CD4-positive, CD25-positive, alpha-beta regulatory T cell (primary cell): ENCODE measurements at places on chromosomes 5 and 9.

DNA sequence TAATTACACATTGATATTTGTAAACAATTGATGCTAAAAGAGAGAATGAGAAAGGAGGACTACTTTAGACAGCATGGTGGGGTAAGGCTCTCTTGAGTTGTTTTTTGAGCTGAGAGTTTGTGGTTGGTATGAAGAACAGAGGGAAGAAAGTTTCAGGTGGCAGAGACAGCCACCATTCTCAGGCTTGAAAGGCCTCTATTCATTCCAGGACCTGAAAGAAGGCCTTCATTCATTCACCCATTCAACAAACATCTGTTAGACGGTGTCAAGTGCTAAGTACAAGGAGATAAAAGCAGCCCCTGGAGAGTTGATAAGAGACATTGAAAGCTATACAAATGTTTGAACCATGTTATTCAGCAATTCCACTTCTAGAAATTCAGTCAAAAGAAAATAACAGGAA lies 21.7 kb upstream of the ADAM19 start:
- peak overlapping the region; percentile 44 for H3K27ac ChIP-seq
- DNase-seq: peak; percentile 48
- H3K27me3 ChIP-seq: no peaks in the 10 kb centered on the region
- H3K4me3 ChIP-seq: peak overlapping the region; percentile 0
- no peaks in the 10 kb centered on the region for H3K36me3 ChIP-seq

GRCh38 chr9:93117924-93118862 lies 15.9 kb downstream of the NINJ1 start:
- H3K27ac ChIP-seq: no peak overlapping the region
- no peak overlapping the region for H3K4me3 ChIP-seq
- H3K27me3 ChIP-seq: no peaks in the 10 kb centered on the region
- DNase-seq: no peak

DNA sequence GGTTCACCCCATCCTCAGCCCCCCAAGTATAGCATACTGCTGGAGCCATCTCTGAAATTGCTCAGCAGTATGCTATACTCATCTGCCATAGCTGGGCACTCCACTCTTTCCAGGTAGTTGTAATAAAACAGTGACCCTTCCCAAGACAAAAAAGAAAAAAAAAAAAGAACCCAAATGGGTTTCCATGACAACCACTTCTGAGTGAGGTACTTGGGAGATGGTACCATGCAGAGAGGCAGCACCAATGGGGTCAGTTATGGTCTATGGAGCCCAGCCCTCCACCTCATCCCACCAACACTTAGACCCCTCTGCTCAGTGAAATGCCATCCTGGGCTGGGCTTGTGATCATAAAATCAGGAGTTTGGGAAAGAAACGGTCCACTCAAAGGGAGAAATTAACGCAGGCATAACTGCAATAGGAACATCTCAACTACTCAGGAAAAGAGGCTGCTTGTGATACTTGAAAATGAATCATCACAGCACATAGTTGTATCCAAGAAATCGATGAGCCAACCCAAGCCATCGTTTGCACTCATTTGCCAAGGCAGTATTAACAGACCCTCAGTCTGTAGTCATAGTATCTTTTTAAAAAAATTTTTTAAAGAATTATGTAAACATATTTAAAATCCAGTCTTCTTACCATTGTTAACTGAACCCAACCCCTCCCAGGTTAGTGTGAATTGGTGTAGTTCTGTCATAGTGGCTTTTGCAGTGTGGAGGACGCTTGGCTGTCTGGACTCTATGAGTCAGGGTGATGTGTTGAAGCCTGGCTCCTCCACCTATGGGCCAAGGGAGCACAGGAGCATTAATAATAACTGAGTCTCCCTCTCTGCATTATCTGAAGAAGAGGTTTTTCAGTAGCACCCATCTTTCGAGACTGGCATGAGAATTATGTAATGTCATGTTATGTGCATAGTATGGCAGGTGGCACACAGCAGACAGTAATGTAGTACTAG lies 402.7 kb downstream of the SPOCK1 start:
- no peak overlapping the region for H3K27ac ChIP-seq
- H3K36me3 ChIP-seq: no peaks in the 10 kb centered on the region

DNA sequence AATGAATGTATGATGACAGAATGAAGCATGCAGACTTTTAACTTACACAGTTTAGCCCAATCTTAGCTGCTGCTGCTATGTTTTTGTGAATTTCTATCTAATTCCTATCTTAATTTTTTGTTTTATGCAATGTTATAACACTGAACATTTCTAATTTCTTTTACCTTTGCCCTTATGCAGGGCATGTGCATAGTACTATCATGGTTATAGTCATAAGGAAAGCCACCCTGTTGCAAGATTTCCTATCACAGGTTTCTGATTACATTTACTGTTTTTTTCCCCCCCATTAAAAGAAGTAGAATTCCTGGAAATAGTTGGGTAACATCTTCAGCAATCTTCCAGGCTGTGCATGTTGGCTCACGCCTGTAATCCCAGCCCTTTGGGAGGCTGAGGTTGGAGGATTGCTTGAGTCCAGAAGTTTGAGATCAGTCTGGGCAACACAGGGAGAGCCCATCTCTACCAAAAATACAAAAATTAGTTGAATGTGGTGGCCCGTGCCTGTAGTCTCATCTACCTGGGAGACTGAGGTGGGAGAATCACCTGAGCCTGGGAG lies 164.4 kb downstream of the KDM4C start:
- H3K27me3 ChIP-seq: no peaks in the 10 kb centered on the region
- no peak overlapping the region for H3K27ac ChIP-seq
- no peak overlapping the region for H3K4me3 ChIP-seq
- no peak for DNase-seq
- H3K36me3 ChIP-seq: peaks cover 13% of the 10 kb centered on the region

GRCh38 chr5:117812861-117813260 lies 1175.5 kb downstream of the DTWD2 start:
- H3K27ac ChIP-seq: no peak overlapping the region
- DNase-seq: no peak
- no peaks in the 10 kb centered on the region for H3K36me3 ChIP-seq
- no peaks in the 10 kb centered on the region for H3K4me1 ChIP-seq
- no peaks in the 10 kb centered on the region for H3K27me3 ChIP-seq

DNA sequence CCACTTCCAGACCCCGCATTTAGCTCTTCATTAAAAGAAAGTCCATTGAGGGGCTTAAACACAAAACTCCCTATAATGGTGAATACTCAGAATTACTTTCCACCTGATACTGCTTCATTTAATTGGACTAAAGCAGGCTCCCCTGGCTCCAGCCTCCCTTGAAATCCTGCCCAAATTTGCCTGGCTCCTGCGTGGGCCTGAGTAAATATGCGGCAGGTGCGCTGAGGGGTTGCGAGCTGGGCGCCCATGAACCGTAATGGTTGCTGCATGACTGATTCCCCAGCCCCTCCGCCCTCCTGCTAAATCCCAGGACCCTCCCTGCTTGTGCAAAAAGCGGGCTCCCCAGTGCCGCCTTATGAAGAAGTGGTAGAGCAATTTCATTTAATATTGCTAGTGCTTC lies 639.7 kb downstream of the BNC2 start:
- H3K4me1 ChIP-seq: no peaks in the 10 kb centered on the region
- no peaks in the 10 kb centered on the region for H3K27me3 ChIP-seq
- DNase-seq: no peak
- H3K36me3 ChIP-seq: no peaks in the 10 kb centered on the region
- no peak overlapping the region for H3K4me3 ChIP-seq

DNA sequence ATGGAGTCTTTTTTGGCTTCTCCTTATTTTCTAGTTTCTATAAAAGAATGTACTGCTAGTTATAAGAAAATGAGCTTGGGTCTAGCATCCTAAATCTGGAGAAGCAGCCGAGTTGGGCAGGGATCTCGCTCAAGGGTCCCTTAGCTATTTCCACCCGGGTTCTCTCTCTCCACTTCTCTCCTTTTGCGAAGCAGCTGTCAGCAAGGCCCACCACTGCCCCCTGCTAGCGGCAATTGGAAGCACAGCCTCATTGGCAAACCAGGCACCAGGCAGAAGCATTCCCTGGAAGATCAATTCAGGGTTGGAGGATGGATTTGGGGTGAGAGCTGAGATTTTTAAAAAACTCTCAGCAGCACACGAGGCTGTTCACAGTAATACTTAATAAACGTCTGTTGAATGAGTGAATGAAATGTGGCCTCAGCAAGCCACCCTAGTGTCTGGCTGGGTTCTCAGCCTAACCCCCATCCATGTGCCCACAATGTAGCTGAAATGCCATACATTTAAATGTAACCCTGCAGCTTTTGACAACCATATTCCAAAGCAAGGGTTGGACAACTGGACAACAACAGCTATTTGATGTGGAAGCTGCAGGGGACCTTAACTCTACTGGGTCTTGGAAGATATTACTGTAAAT lies 34.6 kb upstream of the TNIP1 start:
- DNase-seq: peak; percentile 58
- peaks cover 3% of the 10 kb centered on the region for H3K4me1 ChIP-seq
- no peak overlapping the region for H3K4me3 ChIP-seq
- H3K27ac ChIP-seq: no peak overlapping the region
- H3K27me3 ChIP-seq: no peaks in the 10 kb centered on the region

- H3K27me3 ChIP-seq: no peaks in the 10 kb centered on the region
- no peak for DNase-seq
- H3K36me3 ChIP-seq: no peaks in the 10 kb centered on the region
- H3K4me1 ChIP-seq: no peaks in the 10 kb centered on the region
- H3K27ac ChIP-seq: no peak overlapping the region
Observed at GRCh38 chr9:78775696-78776295, 478.9 kb downstream of the PSAT1 start.

- H3K27me3 ChIP-seq: no peaks in the 10 kb centered on the region
- no peak overlapping the region for H3K27ac ChIP-seq
- H3K4me3 ChIP-seq: no peak overlapping the region
- peak; percentile 25 for DNase-seq
- no peaks in the 10 kb centered on the region for H3K36me3 ChIP-seq
- no peaks in the 10 kb centered on the region for H3K4me1 ChIP-seq
Observed at GRCh38 chr9:107172160-107172978, 110.7 kb upstream of the RAD23B start.

DNA sequence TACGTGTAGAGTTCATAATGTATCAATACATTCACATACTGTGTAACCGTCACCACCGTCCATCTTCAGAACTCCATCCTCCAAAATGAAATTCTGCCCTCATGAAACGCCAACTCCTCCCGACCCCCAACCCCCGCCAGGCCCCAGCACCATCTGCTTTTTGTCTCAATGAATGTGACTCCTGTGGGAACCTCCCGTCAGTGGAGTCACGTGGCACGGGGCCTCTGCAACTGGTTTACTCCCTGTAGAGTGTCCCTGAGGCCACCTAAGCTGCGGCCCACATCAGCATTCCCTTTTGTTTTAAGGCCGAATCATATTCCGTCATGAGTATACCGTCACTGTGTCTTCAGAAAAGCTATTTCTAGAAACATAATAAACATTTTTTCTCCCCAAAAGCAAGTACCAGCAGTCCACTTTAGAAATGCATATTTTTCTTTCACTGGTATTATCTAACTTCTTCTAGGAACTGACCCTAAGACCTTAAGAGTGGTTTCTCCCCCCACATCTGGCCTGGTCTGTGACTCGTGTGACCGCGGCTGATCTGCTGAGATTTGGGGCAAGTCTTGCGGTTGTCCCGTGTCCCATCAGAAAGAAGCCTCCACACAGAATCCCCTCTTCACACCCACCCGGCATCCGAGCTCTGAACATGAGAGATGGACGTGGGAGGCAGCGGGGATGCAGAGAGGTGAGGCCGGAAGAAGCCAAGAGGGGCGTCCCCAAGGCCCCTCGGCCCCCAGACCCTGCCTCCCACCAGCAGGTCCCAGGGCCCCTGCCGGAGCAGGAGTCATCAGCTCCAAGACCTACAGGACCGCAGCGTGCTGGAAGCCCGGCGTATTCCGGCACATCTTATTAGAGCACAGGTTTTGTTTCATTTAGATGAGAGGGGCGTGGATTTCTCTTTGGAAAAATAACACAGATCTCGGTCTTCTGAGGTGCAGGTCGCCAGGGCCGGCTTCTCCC lies 38.3 kb downstream of the SLC6A3 start:
- H3K27me3 ChIP-seq: no peaks in the 10 kb centered on the region
- H3K4me1 ChIP-seq: no peaks in the 10 kb centered on the region
- H3K4me3 ChIP-seq: no peak overlapping the region
- no peaks in the 10 kb centered on the region for H3K36me3 ChIP-seq
- H3K27ac ChIP-seq: no peak overlapping the region

DNA sequence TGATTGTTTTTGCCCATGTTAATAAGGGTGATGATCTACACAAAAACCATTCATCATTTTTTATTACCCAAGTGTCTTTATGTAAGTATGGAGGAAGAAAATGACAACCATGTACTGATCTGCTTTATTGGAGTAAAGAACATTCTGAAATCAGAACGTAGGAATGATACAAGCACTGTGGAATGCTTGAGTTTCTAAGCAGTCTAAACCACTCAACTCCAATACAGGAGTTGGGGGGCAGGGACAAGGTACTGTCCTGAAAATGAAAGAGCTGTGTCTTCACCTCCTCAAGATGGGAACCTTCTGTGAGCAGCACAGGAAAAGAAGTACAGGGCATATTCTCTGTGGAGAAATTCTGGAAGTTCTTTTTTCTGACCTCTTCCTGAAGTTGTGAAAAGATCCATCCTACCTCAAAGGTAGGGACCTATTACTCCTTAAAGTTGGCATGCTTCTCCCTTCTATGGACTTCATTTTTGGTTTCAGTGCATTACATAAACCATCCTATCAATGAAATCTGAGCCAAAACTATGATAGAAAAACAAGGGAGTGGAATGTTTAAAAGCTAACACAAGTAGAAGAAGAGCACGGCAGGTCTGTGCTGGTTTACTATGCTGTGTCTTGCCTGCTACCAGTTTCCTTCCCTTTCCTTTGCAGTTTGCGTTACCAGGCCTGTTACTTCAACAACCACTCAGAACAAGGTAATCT lies 202.6 kb downstream of the SEMA5A start:
- DNase-seq: no peak
- no peak overlapping the region for H3K4me3 ChIP-seq
- H3K27ac ChIP-seq: no peak overlapping the region
- H3K36me3 ChIP-seq: no peaks in the 10 kb centered on the region
- no peaks in the 10 kb centered on the region for H3K4me1 ChIP-seq
- no peaks in the 10 kb centered on the region for H3K27me3 ChIP-seq

DNA sequence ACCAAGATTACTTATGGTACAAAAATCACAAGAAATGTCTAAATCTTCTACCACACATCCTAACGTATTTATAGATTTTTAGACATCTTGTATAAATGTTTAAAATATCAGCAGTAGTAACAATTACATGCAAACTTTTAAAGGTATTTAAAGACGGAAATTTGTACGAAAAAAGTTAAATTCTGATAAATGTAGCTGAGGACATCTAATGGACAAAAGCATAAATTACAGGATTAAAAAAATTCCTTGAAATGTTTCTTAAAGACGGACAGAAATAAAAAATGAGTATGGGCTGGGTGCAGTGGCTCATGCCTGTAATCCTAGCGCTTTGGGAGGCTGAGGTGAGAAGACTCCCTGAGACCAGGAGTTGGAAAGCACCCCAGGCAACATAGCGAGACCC lies 15.8 kb downstream of the ERCC8 start:
- H3K36me3 ChIP-seq: peaks cover 15% of the 10 kb centered on the region
- H3K27ac ChIP-seq: no peak overlapping the region
- no peaks in the 10 kb centered on the region for H3K4me1 ChIP-seq
- no peaks in the 10 kb centered on the region for H3K27me3 ChIP-seq
- H3K4me3 ChIP-seq: no peak overlapping the region
- no peak for DNase-seq

- no peaks in the 10 kb centered on the region for H3K27me3 ChIP-seq
- no peak overlapping the region for H3K27ac ChIP-seq
- DNase-seq: no peak
- no peaks in the 10 kb centered on the region for H3K36me3 ChIP-seq
Observed at GRCh38 chr5:89168766-89169165, 285.8 kb upstream of the MEF2C start.

- H3K27ac ChIP-seq: no peak overlapping the region
- H3K4me3 ChIP-seq: no peak overlapping the region
- H3K36me3 ChIP-seq: no peaks in the 10 kb centered on the region
- peaks cover 1% of the 10 kb centered on the region for H3K27me3 ChIP-seq
Observed at GRCh38 chr5:94903726-94904125, 285.3 kb downstream of the SLF1 start.
